ENCODE measurements at places on chromosomes 13 and 19. TPM values are rescaled to one million over a fixed set of nuclear protein-coding genes. Genes with fewer than 3 reads are reported as not detected.

- no peak for DNase-seq
- H3K4me3 ChIP-seq = no peak overlapping the region
- H3K36me3 ChIP-seq = no peaks in the 10 kb centered on the region
- H3K4me1 ChIP-seq = no peaks in the 10 kb centered on the region
- H3K27ac ChIP-seq = no peak overlapping the region
Observed at GRCh38 chr19:44254496-44254895, 5.2 kb upstream of the ZNF233 start.

GRCh38 chr19:20422216-20423205 lies 143.1 kb downstream of the ZNF737 start:
- H3K36me3 ChIP-seq = no peaks in the 10 kb centered on the region
- DNase-seq = peak; percentile 15
- no peak overlapping the region for H3K27ac ChIP-seq
- H3K4me1 ChIP-seq = no peaks in the 10 kb centered on the region
- no peaks in the 10 kb centered on the region for H3K27me3 ChIP-seq
- H3K4me3 ChIP-seq = no peak overlapping the region

DNA sequence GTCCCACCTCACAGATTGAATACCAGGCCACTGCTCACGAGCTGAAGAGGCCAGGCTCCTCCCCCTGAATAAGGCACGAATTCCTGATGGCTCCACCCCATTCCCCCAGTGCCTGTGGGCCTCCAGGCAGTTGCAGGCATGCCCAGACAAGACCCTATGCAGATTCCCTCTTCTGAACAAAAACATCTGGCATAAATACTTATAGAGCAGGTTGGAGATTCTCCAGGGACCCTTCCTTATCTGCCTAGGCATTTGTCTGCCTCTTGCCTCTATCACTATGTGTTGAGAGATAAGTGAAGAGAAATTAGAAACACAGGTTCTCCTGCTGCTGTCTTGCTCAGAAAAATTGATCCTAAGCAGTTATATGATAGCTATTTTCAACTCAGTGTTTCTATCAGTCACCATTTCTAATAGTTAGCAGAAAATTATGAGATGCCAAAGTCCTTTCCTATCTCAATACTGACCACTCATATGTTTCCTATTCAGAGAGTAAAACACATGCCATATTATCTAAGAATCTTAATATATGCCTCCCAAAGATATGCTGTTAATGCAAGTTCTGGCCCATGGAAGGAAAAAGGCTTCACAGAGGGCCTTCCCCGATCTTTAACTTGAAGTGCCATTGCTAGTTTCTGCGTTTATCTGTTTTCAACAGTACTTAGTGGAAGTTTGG lies 364.0 kb downstream of the KCTD12 start:
- H3K27ac ChIP-seq = no peak overlapping the region
- no peaks in the 10 kb centered on the region for H3K36me3 ChIP-seq
- H3K4me1 ChIP-seq = no peaks in the 10 kb centered on the region
- no peak for DNase-seq

DNA sequence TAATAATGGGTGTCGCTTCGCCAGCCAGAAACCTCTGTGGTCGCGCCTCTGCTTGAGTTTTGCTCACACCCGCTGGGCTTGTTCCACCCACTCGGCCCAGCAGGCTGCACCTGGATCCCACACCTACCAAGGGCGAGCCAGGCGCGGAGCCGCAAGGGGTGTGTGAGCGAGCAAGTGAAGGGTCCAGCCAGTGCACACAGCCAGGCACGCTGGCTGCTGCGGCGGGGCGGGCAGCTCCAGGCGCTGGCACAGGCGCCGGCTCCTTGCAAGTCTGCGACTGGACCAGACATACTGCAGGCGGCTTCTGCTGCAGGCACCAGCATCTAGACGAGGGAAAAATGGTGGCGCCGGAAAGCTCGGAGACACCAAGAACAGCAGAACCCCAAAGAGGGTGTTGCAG lies 1.8 kb upstream of the ZNF256 start:
- H3K4me3 ChIP-seq = no peak overlapping the region
- no peak for DNase-seq
- H3K27ac ChIP-seq = no peak overlapping the region
- peaks cover 11% of the 10 kb centered on the region for H3K36me3 ChIP-seq
- H3K4me1 ChIP-seq = peaks cover 5% of the 10 kb centered on the region

Gene VSTM1
- total RNA-seq = 1.4 TPM

Gene TMEM147
- total RNA-seq = 39.0 TPM

Measured in lung (tissue), 17 donors.